ENCODE measurements at places on chromosomes 6 and 20.

- no peak for DNase-seq
These were observed 11.5 kb downstream of the WFDC3 start for GRCh38 chr20:45780159-45780558.

DNA sequence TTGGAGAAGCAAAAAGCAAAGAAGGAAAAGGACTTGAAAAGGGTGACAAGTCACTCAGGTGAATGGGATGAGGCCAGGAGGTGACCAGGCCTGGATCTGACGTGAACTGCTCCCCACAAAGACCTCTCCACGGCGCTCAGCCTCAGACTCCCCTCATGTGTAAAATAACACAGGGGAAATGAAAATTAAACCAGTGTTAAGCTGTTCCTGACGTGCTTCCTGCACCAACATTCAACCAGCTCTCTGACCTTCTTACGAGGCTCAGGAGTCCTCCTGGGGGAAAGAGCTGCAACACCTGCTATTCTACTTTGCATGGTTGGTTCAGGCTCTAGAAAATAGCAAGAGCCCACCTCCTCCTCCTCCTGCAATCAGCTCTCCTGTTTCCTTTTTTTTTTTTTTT lies 256.7 kb downstream of the ATXN1 start:
- no peak for DNase-seq

DNA sequence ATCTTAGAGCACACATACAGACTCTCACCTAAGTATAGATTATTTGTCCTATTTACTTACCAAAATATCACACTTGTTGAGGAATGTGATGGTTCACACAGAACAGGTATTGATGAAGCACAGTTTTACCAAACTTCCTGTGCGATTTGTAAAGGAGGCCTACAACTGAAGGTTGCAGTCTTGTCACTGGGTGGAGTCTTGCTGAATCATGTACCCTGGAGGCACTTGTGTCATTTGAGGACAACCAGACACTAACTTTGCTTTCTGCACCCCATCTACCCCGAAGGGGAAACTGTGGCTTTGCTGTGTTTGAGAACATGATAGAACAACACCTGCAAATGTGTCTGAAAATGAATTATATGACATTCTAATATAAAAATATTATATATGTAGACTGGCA lies 32.4 kb upstream of the HINT3 start:
- no peak for DNase-seq

GRCh38 chr6:11833626-11834592 lies 55.3 kb upstream of the ADTRP start:
- DNase-seq: no peak

- no peak for DNase-seq
These were observed 3.7 kb downstream of the ITPR3 start for GRCh38 chr6:33624856-33625255.

GRCh38 chr6:158631678-158632537 lies 12.6 kb downstream of the DYNLT1 start:
- DNase-seq: no peak

DNA sequence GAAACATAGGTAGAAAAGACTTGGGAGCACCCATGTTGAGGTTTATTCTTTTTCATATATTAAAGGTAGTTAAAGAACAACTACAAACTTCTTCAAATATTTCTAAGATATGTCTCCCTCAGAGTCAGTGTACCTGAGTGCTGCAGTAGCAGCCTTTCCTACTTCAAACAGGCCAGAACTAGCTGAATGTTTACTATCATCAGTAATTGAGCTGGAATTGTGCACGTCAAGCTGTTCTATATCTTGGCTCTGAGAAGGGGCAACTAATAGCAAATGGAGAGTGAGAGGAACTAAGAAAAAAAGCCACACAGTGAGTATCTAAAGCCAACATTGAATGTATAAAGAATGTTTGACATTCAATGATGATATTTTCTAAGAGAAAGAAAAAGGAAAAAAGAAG lies 21.7 kb downstream of the MTCL3 start:
- DNase-seq: no peak

All from CD4-positive, alpha-beta T cell treated with Interferon alpha-2 for 1 hour (primary cell).